ENCODE measurements at places on chromosomes 7 and 10. TPM values are rescaled to one million over a fixed set of nuclear protein-coding genes. Genes with fewer than 3 reads are reported as not detected.

DNA sequence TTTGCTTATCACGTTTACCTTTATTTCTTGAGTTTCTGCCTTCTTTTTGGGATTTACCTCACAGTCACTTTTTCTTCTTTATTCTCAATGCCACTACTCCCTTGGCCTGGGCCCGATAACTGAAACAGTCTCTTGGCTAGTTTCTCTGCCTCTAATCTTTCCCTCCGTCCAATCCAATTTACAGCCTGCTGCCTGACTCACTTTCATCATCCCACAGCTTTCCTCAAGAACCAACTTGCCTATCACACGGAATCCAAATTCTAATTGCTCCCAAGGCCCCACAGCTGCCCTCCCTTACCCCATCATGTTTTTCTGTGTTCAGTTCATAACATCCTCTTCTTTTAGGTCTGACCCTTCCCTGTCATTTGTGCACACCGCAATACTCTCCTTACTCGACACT is 121.4 kb downstream of the HIPK2 start:
- no peak overlapping the region for H3K4me3 ChIP-seq
- H3K27me3 ChIP-seq = no peaks in the 10 kb centered on the region
- peaks cover 5% of the 10 kb centered on the region for H3K36me3 ChIP-seq
- H3K27ac ChIP-seq = no peak overlapping the region
- DNase-seq = no peak

- peaks cover 3% of the 10 kb centered on the region for H3K27me3 ChIP-seq
- H3K27ac ChIP-seq = no peak overlapping the region
- H3K36me3 ChIP-seq = no peaks in the 10 kb centered on the region
Observed at GRCh38 chr10:490256-490655, 199.2 kb downstream of the DIP2C start.

- H3K4me1 ChIP-seq = no peaks in the 10 kb centered on the region
- H3K27me3 ChIP-seq = no peaks in the 10 kb centered on the region
- no peak overlapping the region for H3K4me3 ChIP-seq
- no peak overlapping the region for H3K27ac ChIP-seq
- H3K36me3 ChIP-seq = no peaks in the 10 kb centered on the region
- no peak for DNase-seq
Observed at GRCh38 chr10:82934429-82934828, 1059.4 kb downstream of the NRG3 start.

GRCh38 chr7:116100626-116101025 is 70.1 kb upstream of the TFEC start:
- no peak overlapping the region for H3K4me3 ChIP-seq
- H3K4me1 ChIP-seq = no peaks in the 10 kb centered on the region
- H3K27ac ChIP-seq = no peak overlapping the region
- no peaks in the 10 kb centered on the region for H3K36me3 ChIP-seq
- peaks cover 8% of the 10 kb centered on the region for H3K27me3 ChIP-seq
- DNase-seq = no peak

The RNF148 gene
- not detected for total RNA-seq

DNA sequence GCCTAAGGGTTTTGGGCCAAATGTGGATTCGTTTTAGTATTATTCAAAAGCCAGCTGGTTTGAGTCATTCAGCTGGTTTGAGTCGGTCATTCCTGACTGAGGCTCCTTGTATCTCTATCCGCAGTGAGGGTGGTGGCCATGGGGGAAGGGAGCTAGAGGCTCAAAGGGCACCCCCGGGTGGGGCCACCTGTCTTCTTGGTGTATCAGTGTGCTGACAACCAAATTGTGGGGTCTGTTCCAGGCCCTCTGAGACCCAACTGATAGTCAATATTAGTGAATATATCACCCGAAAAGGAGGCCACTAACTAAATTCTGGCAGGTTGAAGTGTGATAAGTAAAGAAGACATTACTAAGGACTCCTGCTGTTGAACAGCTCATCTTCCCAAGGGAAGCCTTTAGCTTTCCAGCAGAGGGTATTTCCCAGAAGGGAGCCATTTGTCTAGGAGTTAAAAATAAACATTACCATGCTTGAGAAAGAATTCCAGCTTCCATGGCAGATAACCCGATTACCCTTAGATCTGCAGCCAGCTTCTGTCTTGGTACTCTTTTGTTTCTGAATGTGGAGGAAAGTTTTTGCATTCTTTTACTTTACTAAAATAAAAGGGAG is 29.9 kb upstream of the DDX50 start:
- H3K27ac ChIP-seq = no peak overlapping the region
- H3K4me1 ChIP-seq = peaks cover 6% of the 10 kb centered on the region
- H3K4me3 ChIP-seq = no peak overlapping the region
- no peaks in the 10 kb centered on the region for H3K36me3 ChIP-seq

DNA sequence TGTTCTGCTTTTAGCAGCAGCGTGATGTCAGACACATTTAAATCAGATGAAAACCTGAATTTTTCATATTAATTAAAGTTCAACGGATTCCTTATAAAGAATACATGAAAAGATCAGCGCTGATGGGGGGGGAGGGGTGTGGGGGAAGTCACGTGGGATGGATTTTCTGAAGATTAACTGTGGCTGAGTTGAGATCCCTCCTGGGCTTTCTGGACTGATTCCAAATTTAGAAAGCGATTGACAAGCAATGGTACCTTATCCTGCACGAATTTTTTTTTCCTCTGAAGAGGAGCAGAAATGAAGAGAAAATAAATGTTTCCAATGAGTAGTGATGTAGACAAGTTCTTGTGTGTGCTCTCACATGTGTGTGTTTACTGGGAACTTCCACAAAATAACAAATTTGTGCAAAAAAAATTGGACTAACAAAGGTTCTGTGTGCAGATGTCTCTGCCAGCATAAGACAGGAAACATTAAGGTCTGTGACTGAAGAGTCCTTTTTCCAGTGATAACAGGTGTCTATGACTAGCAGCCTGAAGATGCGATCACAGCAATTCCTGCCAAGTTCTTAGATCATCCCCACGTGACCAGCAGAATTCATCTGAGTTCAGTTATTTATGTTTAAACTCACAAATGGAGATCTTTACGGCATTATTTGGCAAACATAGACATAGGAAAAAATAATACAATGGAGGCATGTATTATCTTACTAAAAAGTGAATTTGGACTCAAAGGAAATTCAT is 585.2 kb upstream of the CELF2 start:
- H3K4me3 ChIP-seq = no peak overlapping the region
- no peak overlapping the region for H3K27ac ChIP-seq
- H3K27me3 ChIP-seq = peaks cover 3% of the 10 kb centered on the region
- no peaks in the 10 kb centered on the region for H3K4me1 ChIP-seq
- DNase-seq = no peak
- no peaks in the 10 kb centered on the region for H3K36me3 ChIP-seq

The CTAGE6 gene
- total RNA-seq = 0.42 TPM

DNA sequence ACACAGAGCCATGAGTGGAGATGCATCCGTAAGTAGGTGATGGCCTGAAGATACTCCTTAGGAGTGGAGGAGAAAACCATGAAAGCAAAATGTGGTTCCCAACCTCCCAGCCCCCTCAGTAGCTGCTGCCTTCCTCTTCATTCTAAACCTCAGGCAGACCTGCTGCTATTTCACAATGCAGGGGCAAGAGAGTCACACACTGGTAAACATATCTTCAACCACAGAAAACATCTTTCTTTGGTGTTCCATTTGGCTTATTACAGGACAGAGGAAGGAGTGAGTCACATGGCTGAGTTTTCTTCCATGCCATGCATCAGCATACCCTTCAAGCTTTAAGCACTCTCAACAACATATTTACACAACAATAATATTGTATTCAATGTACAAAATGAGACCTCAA is 342.1 kb downstream of the BMPER start:
- H3K27me3 ChIP-seq = no peaks in the 10 kb centered on the region
- DNase-seq = no peak
- H3K4me3 ChIP-seq = no peak overlapping the region
- H3K27ac ChIP-seq = no peak overlapping the region

Data from activated CD4-positive, alpha-beta T cell treated with anti-CD3 and anti-CD28 coated beads, Interleukin-2, amount 10 ng/mL, durations not matched to agents 7 days and 5 days (primary cell).